ENCODE measurements at places on chromosomes 3 and 15.

DNA sequence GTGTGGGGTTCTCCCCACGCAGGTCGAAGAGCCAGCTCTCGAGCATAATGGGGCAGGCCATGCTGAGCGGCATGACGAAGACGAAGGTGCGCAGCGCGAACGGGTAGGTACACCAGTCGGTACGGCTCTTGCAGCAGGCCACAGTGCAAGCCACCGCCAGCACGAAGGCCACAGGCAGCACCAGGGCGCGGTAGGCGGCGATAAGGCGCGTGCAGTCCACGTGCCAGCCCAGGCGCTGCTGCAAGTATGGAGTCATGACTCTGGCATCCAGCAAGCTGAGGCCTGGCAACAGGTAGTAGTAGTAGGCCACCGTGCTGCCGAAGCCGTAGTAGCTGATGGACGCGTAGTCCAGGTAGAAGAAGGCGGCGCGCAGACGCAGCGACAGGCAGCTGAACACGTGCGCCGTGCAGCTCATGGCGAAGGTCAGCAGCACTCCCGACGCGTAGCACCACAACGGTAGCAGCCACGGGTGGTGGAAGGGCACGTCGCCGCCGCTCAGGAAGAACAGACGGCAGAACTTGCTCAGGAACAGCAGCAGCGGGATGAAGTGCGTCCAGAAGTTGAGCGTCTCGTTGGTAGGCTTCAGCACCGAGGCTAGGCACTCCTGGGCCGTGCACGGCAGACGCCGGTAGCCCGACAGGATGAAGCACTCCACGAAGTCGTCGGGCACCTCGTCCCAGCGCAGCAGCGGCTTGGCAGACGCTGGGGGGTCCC, 797 bp downstream of the PAQR9 start:
- DNase-seq = peak; percentile 52
- no peak overlapping the region for H3K27ac ChIP-seq
- H3K36me3 ChIP-seq = no peaks in the 10 kb centered on the region
- peaks cover 6% of the 10 kb centered on the region for H3K27me3 ChIP-seq
- no peaks in the 10 kb centered on the region for H3K4me1 ChIP-seq

GRCh38 chr15:33894193-33894592, 74.1 kb upstream of the CHRM5 start:
- H3K4me3 ChIP-seq = no peak overlapping the region
- no peaks in the 10 kb centered on the region for H3K27me3 ChIP-seq
- no peak overlapping the region for H3K27ac ChIP-seq
- H3K4me1 ChIP-seq = no peaks in the 10 kb centered on the region
- DNase-seq = no peak
- H3K36me3 ChIP-seq = no peaks in the 10 kb centered on the region

- DNase-seq = no peak
- no peak overlapping the region for H3K4me3 ChIP-seq
- H3K27ac ChIP-seq = no peak overlapping the region
- no peaks in the 10 kb centered on the region for H3K36me3 ChIP-seq
- H3K4me1 ChIP-seq = no peaks in the 10 kb centered on the region
These were observed 694.1 kb downstream of the FHIT start for GRCh38 chr3:60557122-60557521.

DNA sequence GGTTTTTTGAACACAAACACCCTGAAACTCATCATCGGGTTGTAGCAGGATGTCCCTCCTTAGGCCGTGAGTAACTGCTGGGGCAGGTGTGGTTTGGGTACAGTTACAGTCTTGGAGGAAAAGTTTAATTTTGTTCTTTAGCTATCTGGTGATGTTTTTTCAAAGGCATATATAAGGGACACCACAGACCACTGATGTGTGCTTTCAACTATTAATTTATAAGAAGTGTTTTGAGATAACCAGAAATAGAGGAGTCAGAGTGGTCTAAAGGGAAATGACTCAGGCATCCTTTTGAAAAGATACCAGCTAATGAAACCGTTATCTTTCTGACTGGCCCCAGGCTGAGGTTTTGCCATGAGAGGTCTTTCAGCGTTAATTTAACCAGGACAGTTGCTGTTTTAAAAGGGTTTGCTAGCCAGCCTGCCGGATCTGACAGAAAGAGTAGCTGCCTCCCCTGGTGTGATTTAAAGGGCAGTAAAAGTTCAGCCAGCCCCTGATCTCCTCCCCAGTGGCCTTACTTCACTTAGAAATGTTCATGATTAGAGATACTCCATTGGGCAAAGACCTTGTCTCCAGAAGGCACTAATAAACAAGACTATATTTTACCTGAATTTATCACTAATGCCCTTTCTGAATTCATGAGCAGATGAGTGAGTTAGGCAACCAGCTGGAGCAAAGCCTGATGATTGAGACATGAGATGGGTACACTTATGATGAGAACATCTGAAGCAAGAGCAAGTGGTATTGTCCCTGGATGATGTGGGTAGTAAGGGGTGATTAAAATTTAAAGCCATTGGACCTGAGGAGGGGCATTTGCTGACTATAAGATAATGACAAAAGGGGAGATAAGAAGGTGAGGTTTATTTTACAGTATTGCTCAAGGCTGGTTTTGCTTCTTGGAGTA, 482.5 kb upstream of the TBL1XR1 start:
- H3K27me3 ChIP-seq = no peaks in the 10 kb centered on the region
- peaks cover 9% of the 10 kb centered on the region for H3K4me1 ChIP-seq
- no peaks in the 10 kb centered on the region for H3K36me3 ChIP-seq
- no peak overlapping the region for H3K4me3 ChIP-seq
- DNase-seq = peak; percentile 79

- H3K4me1 ChIP-seq = no peaks in the 10 kb centered on the region
- H3K27me3 ChIP-seq = no peaks in the 10 kb centered on the region
- H3K27ac ChIP-seq = no peak overlapping the region
These were observed 38.9 kb downstream of the ABHD2 start for GRCh38 chr15:89127054-89127702.

DNA sequence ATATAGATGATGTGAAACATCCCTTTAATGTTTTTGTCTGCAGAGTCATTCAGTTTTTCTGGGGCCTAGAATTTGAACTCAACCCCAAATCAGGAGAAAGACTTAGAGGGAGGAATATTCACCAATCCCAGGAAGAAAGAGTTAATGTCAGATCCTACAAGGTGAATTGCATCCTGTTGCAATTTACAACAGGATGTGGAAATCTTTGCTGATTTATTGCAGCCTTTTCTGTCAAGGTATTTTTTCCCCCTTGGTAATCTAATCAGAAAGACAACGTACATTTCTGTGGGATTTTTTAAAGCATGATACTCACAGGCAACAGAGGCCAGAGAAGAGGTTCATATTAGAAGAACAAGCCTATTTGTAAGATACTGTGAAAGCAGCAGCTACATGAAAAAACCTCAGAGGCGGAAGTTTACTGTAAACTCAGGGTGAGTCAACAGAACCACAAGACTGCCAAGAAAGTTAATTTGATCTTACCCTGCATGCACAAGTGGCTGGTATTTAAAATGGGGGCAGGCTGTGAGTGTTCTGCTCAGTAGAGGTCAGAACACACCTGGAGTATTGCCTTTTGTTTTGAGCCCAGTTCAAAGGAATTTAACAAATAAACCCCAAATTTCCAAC, 531.9 kb downstream of the AGBL1 start:
- peak; percentile 64 for DNase-seq
- H3K36me3 ChIP-seq = no peaks in the 10 kb centered on the region
- H3K27me3 ChIP-seq = no peaks in the 10 kb centered on the region

DNA sequence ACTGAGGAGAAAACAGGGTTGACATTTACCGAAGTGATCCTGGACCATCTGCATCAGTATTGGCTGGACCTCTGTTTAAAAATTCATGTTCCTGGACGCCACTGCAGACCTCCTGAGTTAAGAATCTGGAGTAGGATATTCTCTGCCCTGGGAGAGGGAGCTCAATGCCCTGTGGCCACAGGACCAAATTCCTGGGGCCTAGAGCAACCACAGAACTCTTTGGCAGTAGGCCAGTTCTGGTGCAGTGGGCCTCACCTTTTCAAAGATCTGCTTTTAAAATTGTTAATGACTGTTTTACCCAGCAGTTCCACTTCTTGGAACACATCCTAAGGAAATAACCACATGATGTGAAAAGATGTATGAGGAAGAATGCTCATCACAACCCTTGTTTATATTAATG, 133.3 kb upstream of the ADPGK start:
- DNase-seq = no peak
- H3K27ac ChIP-seq = no peak overlapping the region

DNA sequence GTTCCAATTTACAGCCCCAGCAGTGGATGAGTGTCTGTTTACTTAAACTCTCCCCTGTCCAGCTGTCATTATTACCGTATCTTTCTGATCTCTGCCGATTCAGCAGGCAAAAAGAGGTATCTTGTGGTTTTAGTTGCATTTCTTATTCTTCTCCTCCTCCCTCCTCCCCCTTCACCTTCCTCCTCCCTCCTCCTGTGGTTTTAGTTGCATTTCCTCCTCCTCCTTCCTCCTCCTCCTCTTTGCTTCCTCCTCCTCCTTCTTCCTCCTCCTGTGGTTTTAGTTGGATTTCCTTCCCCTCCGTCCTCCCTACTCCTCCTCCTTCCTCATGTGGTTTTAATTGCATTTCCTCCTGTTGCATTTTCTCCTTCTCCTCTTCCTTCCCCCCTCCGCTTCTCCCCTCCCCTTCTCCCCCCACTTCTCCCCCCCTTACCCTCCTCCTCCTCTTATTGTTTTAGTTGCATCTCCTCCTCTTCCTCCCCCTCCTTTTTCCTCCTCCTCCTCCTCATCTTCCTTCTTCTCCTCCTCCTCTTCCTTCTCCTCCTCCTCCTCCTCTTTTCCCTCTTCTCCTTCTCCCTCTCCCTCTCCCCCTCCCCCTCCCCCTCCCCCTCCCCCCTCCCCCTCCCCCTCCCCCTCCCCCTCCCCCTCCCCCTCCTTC, 25.3 kb upstream of the VPS33B start:
- H3K27ac ChIP-seq = no peak overlapping the region
- no peak overlapping the region for H3K4me3 ChIP-seq
- H3K4me1 ChIP-seq = no peaks in the 10 kb centered on the region
- no peak for DNase-seq
- no peaks in the 10 kb centered on the region for H3K27me3 ChIP-seq

GRCh38 chr3:12909710-12910109, 68.3 kb upstream of the RPL32 start:
- no peaks in the 10 kb centered on the region for H3K27me3 ChIP-seq
- no peak overlapping the region for H3K4me3 ChIP-seq
- H3K36me3 ChIP-seq = no peaks in the 10 kb centered on the region
- DNase-seq = no peak
- H3K27ac ChIP-seq = no peak overlapping the region

DNA sequence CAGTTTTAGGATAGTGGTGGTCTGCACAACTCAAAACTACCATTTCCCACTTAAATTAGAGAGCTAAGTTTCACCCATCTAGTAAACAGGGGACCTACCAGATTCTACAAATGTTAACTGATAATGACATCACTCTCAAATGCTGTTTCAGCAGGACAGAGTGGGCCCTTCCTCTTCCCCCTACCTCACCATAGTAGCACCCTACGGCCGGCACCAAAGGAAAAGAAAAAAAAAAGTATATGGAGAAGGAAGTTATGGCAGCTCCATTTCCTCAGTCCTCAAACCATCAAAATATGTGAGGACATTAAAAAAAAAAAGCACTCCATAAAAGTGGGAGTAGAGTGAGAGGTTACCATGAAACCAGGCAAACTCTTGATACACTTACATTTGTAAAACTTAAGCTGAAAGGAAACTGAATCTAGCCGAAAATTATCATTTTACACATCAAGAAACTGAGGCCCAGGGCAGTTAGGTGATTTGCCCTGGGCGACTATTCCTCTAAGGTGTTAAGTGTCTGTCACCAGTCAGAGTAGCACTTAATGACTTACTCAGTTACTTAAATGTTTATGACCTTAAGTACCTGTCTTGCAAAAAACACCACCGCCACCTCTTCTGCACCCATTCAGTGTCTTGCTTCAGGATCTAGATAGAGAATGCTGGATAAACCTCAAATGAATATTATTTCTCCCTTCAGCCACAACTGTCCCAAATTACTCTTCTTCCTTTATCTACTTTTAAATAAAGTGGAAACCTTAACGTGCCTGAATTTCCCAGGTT, 2.7 kb downstream of the MSL2 start:
- H3K27me3 ChIP-seq = no peaks in the 10 kb centered on the region
- H3K36me3 ChIP-seq = no peaks in the 10 kb centered on the region
- DNase-seq = peak; percentile 50
- H3K27ac ChIP-seq = no peak overlapping the region
- peaks cover 5% of the 10 kb centered on the region for H3K4me1 ChIP-seq

DNA sequence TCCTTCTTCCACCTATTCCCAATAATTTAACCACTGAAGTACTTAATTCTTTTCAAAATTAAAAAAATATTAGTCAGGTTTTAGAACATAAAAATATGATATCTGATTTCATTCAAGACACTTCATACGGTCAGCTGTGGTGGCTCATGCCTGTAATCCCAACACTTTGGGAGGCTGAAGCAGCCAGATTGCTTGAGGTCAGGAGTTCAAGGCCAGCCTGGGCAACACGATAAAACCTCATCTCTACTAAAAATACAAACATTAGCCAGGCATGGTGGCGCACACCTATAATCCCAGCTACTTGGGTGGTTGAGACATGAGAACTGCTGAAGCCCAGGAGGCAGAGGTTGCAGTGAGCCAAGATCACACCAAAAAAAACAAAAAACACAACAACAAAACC, 56.7 kb downstream of the NBEAL2 start:
- H3K27ac ChIP-seq = no peak overlapping the region
- H3K27me3 ChIP-seq = no peaks in the 10 kb centered on the region

- H3K27me3 ChIP-seq = no peaks in the 10 kb centered on the region
- no peak for DNase-seq
- H3K27ac ChIP-seq = no peak overlapping the region
- no peaks in the 10 kb centered on the region for H3K4me1 ChIP-seq
These were observed 51.7 kb downstream of the PLS1 start for GRCh38 chr3:142647856-142648255.

DNA sequence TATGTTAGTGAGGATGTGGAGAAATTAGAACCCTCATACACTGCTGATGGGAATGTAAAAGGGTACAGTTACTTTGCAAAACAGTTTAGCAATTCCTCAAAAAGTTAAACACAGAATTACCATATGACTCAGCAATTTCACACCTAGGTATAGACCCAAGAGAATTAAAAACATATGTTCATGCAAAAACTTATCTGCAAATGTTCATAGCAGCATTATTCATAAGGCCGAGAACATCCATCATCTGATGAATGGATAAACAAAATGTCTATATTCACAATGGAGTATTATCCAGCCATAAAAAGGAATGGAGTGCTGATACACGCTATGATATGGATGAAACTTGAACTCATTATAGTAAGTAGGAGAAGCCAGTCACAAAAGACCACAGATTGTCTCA, 10.3 kb downstream of the SEC13 start:
- no peak overlapping the region for H3K27ac ChIP-seq
- H3K4me1 ChIP-seq = no peaks in the 10 kb centered on the region
- H3K27me3 ChIP-seq = no peaks in the 10 kb centered on the region

DNA sequence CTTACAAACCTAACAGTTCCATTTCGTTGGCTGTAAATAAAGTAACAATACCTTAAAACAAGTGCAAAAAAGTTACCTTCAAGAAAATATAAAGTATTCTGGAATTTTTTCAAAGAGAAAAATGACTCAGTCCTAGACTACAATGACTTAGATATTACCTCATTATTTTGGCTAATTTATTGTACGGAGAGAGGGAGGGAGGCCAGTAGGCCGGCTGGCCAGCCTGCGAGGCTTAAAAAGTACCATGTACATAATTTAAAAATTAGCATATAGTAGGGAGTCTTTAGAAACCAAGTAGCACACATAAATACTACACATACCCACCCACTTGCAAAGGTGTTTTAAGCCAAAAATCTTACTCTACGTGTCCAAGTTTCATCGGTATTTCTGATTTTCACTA, 41.9 kb upstream of the MAP4 start:
- no peak for DNase-seq
- H3K4me3 ChIP-seq = no peak overlapping the region
- no peak overlapping the region for H3K27ac ChIP-seq
- no peaks in the 10 kb centered on the region for H3K4me1 ChIP-seq
- no peaks in the 10 kb centered on the region for H3K36me3 ChIP-seq

Measured in mesendoderm (in vitro differentiated cells).